ENCODE measurements at places on chromosomes 13 and 19.
A peak's percentile ranks its signal among the peaks of the same experiment; 100 is the strongest.

- DNase-seq = no peak
Observed at GRCh38 chr13:47420568-47420967, 523.7 kb upstream of the HTR2A start.

DNA sequence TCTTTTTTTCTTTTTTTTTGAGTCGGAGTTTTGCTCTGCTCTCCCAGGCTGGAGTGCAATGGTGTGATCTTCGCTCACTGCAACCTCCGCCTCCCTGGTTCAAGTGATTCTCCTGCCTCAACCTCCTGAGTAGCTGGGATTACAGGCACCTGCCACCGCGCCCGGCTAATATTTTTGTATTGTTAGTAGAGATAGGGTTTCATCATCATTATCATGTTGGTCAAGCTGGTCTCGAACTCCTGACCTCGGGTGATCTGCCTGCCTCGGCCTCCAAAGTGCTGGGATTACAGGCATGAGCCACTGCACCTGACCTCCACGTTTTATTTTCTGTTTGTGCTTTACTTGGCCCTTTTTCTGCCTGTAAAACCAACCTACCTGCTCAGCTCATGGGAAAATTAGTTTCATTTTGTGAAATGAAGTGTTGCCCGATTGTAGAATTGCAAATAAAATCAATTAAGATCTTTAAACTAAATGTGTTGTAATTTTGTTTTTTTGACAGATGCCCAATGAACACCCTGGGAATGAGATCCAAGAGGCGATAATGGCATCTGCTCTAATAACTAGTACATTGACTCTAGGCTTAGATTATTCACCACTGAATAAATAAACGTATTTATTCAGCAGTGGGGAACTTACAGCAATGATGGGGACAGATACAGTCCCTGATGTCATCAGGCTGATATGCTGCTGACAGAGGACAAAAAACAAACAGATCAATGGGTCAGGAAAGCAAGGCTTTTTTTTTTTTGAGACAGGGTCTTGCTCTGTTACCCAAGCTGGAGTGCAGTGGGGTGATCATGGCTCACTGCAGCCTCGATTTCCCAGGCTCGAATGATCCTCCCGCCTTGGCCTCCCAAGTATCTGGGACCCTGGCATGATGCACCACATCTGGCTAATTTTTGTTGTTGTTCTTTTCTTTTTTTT, 2.2 kb upstream of the RAB11B start:
- DNase-seq = no peak

DNA sequence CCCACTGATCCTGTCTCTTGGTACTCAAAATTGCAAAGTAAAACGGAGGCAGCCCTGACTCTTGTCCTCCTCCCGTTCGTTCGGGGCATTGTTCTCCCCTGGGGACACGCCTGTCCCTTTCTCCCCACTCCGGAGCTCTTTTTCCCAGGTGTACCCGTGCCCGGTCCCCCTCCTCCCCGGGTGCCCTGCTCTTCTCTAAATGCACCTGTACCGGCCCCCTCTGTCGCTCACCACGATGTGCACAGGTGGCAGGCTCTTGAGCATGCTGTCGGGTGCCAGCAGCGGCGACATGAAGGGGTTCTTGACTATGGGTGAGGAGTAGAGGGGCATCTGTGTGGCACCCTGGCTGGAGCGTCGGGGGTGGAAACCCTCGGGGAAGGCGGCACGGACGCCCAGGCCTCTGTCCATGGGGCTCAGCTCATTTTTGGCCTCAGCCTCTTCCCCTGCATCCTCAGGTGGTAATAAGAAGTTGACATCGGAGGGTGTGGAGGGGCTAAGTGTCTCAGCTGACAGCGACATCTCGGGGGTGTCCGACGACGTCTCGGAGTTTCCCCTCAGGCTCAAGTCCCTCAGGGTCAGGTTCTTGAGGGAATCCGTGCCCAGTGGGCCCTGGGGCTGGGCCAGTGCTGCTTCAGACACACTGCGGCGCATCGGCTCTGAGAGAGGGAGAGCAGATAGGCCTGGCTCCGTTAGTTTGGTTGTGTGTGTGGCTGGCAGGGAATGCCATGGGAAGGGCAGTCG, 12.4 kb upstream of the CNFN start:
- no peak for DNase-seq

GRCh38 chr13:80945328-80945727, 604.4 kb upstream of the SPRY2 start:
- peak; percentile 62 for DNase-seq

DNA sequence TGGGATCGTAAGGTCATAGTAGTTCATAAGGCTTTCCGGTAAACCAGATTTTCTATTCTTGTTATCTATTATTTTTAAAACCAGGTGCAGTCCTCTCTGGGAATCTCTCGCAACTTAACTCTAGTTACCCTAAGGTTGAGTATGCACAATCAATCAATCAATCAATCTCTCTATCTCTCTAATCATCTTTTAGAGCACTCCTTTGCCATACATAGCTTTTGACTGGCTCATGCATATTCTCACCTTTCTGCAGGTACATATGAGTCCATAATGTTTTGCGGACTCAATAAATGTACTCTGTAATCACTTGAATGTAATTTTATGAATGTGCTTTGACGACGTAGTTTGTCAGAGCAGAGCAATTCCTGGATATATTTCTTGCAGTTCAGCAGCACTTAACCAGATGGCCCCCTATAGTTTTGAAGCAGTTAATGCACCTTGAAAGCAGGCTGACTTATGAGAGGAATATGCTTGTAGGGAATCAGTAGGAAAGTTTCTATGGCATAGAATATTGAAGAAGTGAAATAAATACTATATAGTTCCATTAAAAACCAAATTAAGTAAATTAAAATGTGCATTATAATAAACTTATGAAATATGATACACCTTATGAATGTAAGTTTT, 524.7 kb downstream of the GPC5 start:
- DNase-seq = no peak

DNA sequence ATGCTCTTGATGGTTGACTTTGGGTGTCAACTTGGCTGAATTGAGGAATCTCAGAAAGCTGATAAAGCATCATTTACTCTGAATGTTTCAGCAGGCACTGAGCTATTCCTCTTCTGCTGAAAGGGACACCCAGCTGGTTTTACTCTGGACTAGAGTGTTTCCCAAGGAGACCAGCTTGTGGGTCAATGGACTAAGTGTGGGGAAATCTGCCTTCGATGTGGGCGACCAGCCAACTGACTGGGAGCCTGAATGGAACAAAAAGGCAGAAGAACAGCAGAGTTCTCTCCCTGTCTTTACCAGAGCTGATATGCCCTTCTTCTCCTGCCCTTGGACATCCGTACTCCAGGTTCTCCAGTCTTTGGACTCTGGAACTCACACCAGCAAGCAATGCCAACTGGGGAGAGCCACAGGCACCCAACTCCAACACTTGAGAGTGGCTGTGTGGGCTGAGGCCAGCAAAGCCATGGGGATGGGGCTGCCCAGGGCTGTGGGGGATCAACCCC, 32.2 kb downstream of the MRPL57 start:
- DNase-seq = no peak

DNA sequence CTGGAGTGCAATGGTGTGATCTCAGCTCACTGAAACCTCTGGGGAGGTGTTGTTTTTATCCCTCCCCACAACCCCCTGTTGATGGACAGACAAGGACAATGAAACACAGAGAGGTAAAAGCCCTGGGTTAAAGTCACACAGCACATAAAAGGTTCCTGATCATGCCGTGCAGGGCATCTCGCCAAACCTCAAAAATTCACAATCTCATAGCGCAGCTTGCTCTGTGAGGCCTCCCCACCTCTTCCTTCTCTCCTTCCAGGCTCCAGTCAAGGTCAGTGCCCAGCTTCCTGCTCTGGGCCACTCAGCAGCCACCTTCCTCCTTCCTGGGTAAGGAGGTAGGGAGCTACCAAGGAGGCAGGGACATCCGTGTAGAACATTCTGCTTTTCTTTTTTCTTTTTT, 2.3 kb downstream of the FUT2 start:
- no peak for DNase-seq

- no peak for DNase-seq
Observed at GRCh38 chr19:51733742-51734522, 10.1 kb upstream of the HAS1 start.

All from retina (tissue), 1 donor.